ENCODE measurements at places on chromosomes 3 and 15. TPM values are rescaled to one million over a fixed set of nuclear protein-coding genes. Genes with fewer than 3 reads are reported as not detected.

DNA sequence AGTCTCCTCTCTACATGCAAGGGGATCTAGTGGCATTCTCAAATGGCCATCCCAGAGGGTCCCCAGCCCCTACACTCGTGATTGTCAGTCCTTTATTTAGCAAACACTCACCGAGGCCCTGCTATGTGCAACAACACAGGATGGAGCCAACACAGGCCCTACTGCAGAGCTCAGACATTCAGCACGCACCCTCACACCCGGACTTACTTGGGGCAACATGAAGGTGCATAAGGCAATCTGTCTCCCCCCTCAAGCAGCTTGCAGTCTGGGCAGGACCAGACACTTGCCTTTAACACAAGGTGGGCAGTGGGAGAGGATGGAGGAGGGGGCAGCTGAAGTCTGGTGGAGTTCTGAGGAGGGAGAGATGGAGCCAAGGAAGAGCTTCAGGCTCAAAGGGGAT is 258.4 kb downstream of the XXYLT1 start:
- no peak overlapping the region for H3K4me3 ChIP-seq
- DNase-seq = no peak
- H3K4me1 ChIP-seq = peaks cover 4% of the 10 kb centered on the region
- H3K36me3 ChIP-seq = no peaks in the 10 kb centered on the region

Gene GNAT1
- total RNA-seq = not detected

GRCh38 chr3:88291486-88291885 is 141.7 kb downstream of the C3orf38 start:
- no peak overlapping the region for H3K27ac ChIP-seq
- no peak for DNase-seq
- no peaks in the 10 kb centered on the region for H3K27me3 ChIP-seq

Gene PRR20G
- total RNA-seq = not detected

DNA sequence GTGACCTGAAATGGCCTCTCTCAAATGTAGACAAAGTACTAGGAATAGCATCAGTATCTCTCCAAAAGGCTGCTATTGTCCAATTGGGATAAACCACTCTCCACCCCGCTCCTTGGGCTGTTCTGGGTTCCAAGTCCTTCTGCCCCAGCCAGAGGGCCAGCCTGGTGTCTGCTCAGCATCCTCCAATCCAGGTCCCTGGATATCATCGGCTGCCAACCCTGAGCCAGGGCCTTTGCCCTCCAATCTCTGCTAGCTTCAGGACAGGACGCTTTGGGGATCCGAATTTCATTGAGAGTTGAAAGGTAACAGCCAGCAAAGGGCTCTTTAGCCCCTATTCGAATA is 119.3 kb upstream of the ADPGK start:
- peaks cover 5% of the 10 kb centered on the region for H3K4me1 ChIP-seq
- no peaks in the 10 kb centered on the region for H3K36me3 ChIP-seq
- H3K27me3 ChIP-seq = peaks cover 19% of the 10 kb centered on the region
- no peak for DNase-seq

Gene WDR93
- 0.52 TPM for total RNA-seq

Gene ATP8B4
- total RNA-seq = 4.5 TPM

Gene PIK3CB
- total RNA-seq = 39.6 TPM

Gene ZDHHC19
- 8.8 TPM for total RNA-seq

Gene GPR87
- total RNA-seq = 0.52 TPM

Gene SLC12A1
- total RNA-seq = not detected

GRCh38 chr3:129211345-129211744 is 27.6 kb upstream of the CNBP start:
- no peaks in the 10 kb centered on the region for H3K27me3 ChIP-seq
- peaks cover 9% of the 10 kb centered on the region for H3K4me1 ChIP-seq
- H3K36me3 ChIP-seq = no peaks in the 10 kb centered on the region
- peak overlapping the region; percentile 72 for H3K27ac ChIP-seq

Data from left lung (tissue), 14 donors.